Activated CD4-positive, alpha-beta memory T cell treated with anti-CD3 and anti-CD28 coated beads, Interleukin-2, amount 10 ng/mL, durations not matched to agents 7 days and 5 days (primary cell): ENCODE measurements at places on chromosomes 7 and 10. TPM values are rescaled to one million over a fixed set of nuclear protein-coding genes. Genes with fewer than 3 reads are reported as not detected.

- DNase-seq = no peak
Observed at GRCh38 chr7:25854059-25854458, 297.9 kb upstream of the NFE2L3 start.

DNA sequence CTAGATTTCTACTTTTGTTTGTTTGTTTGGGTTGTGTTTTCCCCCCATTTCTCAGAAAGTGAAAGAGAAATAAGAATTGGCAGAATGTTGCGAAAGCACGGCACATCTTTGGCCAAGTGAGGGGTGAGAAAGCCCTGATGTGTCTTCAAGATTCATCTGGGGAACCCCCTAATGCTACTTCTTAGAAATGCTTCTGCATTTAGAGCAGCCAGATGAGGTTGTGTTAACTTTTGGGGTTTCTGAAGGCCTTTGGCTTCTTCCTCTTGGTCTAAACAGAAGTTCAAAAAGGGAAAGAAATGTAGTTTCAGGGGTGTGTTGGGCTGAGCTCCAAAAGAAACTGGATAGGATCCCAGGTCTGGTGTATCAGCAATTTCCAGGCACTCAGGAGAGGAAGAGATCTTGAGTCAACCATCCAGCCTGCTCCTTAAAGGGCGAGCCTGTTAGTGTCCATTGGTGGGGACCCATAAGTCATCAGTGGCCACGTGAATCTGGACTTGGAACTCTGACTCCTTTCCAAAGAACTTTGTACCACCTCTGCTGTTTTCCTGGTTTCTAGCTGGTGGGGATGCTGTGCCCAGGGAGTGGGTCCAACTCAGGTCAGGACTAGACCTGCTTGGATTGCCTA lies 6.5 kb downstream of the DUSP5 start:
- peak; percentile 78 for DNase-seq

LRRD1 gene
- total RNA-seq = not detected

- peak; percentile 72 for DNase-seq
Observed at GRCh38 chr10:113563306-113564088, 10.6 kb downstream of the HABP2 start.

DEPP1 gene
- 1.9 TPM for total RNA-seq

GRCh38 chr7:19920166-19920565 lies 146.7 kb upstream of the TMEM196 start:
- no peak for DNase-seq

GRCh38 chr10:70918851-70919530 lies 30.6 kb upstream of the PCBD1 start:
- no peak for DNase-seq

ASNS gene
- 86.7 TPM for total RNA-seq

DNA sequence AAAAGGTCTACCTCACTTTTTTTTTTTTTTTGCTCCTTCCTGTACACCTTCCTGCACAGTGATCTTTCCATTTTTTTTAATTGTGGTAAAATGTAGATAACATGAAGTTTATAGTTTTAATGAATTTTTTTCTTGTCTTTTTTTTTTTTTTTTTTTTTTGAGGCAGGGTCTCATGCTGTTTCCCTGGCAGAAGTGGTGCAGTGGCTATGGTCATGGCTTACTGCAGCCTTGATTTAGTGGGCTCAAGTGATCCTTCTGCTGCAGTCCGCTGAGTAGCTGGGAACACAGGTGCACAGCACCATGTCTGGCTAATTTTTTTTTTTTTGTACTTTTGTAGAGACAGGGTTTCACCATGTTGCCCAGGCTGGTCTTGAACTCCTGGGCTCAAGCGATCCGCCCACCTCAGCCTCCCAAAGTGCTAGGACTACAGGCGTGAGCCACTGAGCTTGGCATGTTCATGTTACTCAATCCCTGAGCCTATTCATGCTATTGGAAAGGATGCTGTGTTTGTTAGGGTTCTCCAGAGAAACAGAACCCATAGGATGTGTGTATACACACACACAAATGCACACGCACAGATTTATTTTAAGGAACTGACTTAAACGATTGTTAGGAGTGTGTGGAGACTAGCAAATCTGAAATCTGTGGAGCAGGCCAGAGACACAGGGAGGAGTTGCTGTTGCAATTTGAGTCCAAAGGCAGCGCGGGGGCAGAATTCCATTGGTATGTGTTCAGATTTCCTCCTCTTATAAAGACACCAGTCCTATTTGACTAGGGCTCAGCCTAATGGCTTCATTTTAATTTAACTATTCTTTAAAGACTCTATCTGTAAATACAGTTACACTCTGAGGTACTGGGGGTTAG lies 29.1 kb downstream of the GALNT11 start:
- DNase-seq = no peak

GRCh38 chr10:117373823-117374505 lies 1.3 kb downstream of the PDZD8 start:
- DNase-seq = peak; percentile 45

GRCh38 chr7:85828614-85829013 lies 641.8 kb upstream of the SEMA3D start:
- no peak for DNase-seq

DNA sequence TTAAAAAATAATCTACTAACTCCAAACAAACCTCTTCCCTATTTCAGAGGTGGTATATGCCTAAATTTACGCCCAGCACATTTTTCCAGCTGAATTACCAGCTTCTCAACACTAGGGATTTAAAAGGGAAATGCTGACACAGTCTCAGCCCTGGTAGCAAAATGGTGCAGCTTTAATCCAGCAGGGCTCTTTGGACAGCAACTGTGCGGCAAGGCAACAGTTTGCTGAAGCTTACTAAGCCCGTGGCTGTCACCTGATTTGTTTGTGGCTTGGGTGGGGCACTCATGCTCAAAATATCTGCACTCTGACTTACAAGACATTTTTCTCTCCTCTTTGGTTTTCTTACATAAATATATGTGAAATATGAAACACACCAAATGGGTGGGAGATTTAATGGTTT lies 206.7 kb downstream of the POU6F2 start:
- no peak for DNase-seq

- no peak for DNase-seq
Observed at GRCh38 chr10:87531908-87532622, 27.4 kb downstream of the MINPP1 start.

VIPR2 gene
- 0.13 TPM for total RNA-seq

GRCh38 chr7:99855236-99855635 lies 21.6 kb downstream of the OR2AE1 start:
- DNase-seq = no peak

RTKN2 gene
- 6.9 TPM for total RNA-seq

DNA sequence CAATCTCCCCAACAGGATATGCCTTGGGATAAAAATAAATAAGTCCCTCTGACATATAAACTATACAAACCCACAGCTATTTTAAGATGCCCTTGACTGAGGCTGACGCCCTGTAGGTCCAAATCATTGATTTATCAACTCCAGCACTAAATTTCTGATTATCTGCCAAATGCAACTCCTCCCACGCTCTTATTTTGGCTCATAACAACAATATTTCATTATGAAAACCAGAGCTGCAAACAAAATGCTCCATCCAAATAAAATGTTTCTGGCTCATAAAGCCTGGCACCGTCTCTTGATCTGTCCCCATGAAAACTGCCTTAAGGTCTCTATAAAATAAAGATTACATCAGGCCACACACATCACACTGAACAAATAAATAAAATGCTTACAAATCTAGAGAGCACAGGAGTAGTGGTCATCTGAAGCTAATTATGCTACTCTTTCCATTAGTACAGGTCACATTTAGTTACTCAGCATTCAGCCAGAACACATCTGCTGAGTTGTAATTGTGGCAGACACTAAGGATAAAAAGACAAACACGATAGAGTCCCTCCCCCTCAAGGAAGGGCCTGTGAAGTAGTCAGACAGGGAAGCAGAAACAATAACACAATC lies 28.8 kb downstream of the CACUL1 start:
- DNase-seq = no peak

DNA sequence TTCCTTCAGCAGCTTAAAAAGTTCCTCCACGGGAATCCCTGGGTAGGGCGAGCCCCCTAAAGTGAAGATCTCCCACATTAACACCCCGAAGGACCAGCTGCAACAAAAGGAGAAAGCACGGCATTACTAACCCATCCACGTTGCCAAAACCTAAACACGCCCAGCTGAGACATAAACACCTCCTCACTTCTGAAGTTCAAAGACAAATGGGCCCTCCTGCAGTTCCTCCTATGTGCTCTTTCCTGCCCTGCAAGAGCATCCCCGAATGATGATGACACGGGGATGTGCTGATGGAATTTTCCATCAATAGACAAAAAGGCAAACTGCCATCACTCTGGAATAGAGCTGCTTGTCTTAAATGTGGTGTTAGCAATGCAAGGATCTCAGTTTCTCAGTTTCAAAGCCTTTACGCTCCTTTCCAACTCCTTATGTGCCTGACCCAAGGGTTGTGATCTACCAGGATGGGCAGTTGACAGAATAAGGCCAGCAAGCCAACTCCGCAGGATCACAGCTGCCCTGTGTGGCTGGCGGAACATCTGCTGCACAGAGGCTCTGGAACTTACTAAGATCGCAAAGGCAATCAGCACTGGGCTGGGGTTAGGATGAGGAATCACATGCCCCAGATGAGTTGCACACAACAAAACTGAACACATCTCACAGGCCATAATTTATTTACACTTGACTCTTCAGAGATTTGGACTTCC lies 112.7 kb downstream of the FGFR2 start:
- DNase-seq = no peak

DNA sequence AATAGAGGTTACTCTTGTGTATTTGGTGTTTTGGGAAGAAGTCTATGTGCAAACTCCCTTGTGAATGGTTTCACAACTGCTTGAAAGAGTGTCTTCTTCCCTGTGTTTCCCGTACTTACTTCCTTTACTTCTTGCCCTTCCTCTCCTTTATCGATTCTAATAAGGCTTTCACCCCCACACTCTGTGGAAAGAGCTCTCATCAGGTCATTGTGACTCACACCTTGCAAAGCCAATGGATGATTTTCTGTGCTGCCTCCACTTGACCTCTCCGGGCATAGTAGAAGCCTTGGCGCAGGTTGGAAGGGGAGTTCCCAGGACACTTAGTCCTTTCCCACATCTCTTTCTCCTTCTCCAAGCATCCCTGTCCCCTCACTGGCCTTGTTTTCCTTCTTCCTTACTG lies 6.2 kb upstream of the TSPAN15 start:
- DNase-seq = no peak

GRCh38 chr7:85074-85882 lies 107.1 kb upstream of the FAM20C start:
- no peak for DNase-seq

DNA sequence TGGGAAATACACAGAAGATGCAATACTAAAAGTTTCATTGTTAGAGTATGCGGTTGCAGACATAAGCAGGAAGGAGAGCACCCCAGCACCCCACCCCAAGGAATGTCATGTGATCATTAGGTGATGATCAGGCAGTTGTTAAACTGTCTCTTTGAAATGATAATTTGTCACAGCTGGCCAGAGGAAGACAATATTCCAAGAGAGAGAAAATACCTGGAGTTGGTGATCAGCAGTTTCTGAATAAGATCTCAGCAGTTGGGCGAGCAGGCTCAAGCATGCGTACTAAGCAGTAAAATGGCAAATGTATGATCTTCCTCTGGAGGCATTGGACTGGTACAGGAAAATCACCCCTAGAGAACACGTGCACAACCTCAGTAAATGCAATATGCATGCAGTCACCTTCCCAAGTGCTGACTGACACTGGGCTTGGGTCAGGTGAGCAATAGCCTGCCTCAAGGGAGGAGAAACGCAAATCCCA lies 250.1 kb upstream of the MBL2 start:
- no peak for DNase-seq

DNA sequence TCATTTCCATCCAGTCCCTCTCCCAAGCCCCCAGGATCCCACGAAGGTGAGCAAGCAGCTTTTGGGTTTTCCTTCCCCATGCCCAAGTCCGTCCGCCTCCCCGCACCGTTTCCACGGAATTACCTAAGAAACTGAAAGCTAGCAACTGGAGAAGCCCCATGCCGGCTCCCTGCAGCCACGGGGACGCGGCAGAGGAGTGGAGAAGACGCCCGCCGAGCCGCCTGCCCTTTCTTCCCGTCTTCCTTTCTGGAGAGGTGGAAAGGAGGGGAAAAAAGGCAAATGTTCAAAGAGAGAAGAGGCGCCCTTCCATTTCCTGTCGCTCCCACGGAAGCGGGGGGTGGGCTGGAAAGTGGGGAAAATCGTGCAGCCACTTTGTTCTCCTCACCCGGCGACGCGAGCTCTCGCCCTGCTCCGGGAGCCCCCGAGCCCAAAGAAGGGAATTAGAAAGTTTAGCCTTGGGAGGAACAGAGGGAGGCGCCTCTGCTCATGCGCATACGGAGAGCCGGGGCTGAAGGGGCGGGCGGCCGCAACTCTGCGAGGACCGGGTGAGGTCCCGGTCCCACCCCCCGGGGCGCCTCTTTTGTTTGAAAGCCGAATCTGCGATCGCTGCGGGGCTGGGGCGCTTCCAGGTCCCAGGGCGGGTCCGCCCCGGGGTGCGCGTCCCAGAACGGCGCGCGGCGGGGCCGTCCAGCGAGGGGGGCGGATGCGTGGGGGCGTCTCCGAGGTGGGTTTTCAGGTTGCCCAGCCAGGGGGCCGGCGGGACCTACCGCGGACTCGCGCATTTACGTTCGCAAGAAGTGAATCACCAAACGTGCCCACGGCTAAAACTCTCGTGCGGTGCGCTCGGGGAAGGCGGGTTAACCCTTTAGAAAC lies at the start of gene LAMB1:
Gene LAMB1 (minus strand): TSS at position 436 of the 873 bp plus-strand sequence. CDS start 276 bp downstream, at position 160.
- DNase-seq = no peak
